ENCODE measurements at places on chromosomes 1 and 21.

DNA sequence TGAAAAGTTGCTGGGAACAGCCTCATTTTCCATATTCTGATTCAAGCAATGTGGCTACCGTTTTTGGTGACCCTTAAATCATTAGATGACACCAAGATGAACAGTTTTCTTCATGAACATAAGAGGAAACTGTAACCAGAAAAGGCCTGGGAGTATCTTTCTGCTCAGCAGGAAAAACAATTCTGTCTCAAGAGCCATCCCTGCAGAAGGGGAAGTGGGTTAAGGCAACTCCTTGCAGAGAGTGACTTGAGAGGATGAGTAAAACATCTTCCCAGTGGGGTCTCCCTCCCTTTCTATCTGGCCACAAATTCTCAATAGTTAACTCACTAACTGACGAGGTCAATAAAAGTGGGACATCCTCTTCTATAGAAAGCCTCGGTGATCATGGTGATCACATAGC lies 187.6 kb upstream of the NRIP1 start:
- no peak for DNase-seq

DNA sequence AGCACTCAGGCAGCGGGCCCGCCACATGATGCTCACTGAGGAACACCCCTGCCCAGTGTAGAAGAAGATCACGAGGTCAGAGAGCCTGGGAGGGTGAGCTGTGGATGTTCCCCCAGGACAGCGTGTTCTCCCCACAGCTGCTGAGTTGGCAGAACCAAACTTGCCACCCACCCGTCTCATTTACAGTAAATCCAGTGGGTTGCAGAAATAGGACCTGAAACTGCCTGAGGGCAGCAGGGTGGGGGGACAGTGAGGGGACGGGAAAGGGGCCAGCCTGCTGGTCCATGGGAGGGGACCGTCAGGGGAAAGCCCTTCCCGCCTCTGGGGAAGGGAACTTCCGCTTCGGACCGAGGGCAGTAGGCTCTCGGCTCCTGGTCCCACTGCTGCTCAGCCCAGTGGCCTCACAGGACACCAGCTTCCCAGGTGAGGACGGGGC lies at the start of gene C1QB:
TSS of gene C1QB (plus strand) at position 356 of the 436 bp plus-strand sequence. CDS start 6,227 bp downstream, outside the sequence.
- DNase-seq = no peak

- DNase-seq = no peak
Measured at GRCh38 chr1:63916485-63917360, 142.9 kb downstream of the ROR1 start.

DNA sequence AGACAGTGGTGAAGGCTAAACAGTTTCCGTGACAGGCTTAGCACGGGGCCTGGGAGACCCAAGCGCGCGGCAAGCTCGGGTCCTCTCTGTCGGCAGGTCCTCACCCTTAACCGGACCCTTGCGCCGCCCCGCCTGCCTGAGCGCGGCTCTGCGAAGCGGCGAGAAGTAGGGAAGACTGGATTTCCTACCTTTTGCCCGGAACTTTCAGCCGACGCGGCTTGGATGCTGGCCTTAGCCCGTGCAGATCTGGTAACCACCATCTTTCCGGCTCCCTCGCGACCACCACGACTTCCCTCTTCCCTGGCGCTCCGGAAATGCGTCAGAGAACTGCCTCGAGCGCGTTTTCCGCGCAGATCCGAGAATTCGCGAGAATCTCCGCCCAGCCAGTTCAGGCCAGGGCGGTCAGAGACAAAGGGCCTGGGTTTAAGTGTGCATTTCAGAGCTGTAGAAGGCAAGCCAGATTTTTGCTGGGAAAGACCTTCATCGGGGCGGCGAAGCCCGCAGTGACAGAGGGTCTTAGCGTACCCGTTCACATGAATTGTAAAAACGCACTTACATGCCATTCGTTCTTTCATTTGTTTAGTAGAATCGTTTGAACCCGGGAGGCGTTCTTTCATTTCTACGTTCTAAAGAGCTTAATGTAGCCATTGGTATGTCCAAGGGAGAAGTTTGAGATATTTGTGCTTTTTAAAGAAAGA lies at the start of gene DNTTIP2:
TSS of gene DNTTIP2 (minus strand) at position 318 of the 698 bp plus-strand sequence. CDS start at position 260, 58 bp downstream.
- peak; percentile 67 for DNase-seq

- DNase-seq = no peak
Measured at GRCh38 chr1:34013958-34014737, 150.3 kb downstream of the HMGB4 start.

- DNase-seq = no peak
Measured at GRCh38 chr1:245715970-245716369, 561.2 kb downstream of the KIF26B start.

DNA sequence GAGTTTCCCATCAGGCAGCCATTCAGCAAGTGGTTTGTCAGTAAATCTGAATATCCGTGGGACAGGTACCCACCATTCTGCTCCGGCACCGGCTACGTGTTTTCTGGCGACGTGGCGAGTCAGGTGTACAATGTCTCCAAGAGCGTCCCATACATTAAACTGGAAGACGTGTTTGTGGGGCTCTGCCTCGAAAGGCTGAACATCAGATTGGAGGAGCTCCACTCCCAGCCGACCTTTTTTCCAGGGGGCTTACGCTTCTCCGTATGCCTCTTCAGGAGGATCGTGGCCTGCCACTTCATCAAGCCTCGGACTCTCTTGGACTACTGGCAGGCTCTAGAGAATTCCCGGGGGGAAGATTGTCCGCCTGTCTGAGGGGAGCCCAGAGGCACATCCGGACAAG lies 48.4 kb downstream of the B3GALT5 start:
- DNase-seq = no peak

- DNase-seq = no peak
Measured at GRCh38 chr1:161849518-161849917, 83.4 kb downstream of the ATF6 start.

DNA sequence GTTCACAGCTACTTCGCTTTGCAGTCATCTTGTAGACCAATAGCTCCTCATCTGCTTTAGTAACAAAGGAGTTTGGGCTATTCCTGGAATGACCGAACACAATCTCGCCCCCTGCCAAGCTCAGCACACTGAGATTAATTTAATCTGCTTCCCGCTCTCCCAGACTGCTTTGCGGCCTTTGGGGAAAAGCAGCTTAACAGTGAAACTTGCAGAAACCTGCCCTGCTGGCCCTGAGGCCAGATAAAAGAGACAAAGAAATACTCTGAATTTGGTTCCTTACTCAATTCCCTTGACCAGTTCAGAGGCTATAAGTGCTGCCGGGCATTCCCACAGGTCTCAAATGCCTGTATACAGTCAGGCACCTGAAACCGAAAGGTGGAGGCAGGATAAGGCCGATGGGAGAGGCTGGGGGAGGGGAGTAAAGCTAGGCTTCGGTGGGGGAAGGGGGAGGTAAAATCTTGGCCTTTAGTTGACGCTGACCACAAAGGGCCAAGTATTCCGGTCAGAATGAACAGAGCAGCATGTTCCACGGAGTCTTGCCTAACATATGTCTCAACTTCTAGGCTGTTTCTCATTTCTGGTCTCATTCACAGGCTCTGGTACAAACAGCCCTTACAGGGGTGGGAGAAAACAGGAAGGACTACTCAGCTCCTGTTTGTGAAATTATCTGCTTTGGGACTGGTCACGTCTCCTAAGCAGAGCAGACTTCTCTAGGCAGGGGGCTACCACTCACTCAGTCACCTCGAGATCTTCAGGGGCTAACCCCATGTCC lies 17.7 kb upstream of the A3GALT2 start:
- no peak for DNase-seq

DNA sequence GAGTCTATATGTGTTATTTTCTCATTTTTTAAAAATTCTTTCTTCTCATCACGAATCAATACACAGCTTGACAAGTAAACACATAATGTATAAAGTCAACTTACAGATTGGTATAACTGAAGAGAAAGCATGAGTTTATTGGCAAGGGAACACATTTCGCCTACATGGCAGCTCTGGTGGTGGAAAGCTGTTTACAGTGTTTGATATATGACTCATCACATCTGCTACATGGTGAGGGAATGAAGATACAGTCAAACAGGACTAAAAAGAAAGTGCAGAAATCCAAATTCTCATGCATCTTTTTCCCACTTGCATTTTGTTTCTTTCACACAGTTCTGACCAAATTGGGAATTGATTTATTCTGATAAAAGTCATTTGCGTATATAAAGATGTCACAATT lies 122.2 kb upstream of the ADGRL4 start:
- DNase-seq = no peak

Measured in stimulated activated CD4-positive, alpha-beta T cell treated with anti-CD3 and anti-CD28 coated beads, Interleukin-1b, Interleukin-23, amount 100 ng/mL, for 1 hour (primary cell).